Stimulated activated CD8-positive, alpha-beta memory T cell treated with anti-CD3 and anti-CD28 coated beads, Interleukin-7, amount 100 ng/mL, for 48 hours (primary cell): ENCODE measurements at places on chromosomes 3 and 15.

- DNase-seq: no peak
Measured at GRCh38 chr3:169362301-169362700, 301.2 kb downstream of the MECOM start.

DNA sequence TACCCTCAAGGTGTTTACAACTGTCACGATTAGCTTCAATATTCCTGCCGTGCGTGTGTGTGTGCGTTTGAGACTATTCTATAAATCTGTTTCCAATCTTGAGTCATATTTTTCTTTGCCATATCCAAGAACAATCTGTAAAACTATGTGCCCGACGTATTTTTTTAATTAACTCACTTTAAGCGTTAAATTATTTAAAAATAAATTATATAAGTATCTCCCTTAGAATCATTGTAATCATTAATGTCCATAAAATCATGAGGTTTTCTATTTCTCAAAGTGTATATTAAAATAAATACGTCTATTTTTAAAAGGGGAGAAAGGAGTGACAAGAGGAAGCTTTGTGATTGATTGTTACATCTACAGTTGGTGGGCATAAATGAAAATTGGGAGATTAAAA lies 2.9 kb downstream of the SETMAR start:
- DNase-seq: no peak

DNA sequence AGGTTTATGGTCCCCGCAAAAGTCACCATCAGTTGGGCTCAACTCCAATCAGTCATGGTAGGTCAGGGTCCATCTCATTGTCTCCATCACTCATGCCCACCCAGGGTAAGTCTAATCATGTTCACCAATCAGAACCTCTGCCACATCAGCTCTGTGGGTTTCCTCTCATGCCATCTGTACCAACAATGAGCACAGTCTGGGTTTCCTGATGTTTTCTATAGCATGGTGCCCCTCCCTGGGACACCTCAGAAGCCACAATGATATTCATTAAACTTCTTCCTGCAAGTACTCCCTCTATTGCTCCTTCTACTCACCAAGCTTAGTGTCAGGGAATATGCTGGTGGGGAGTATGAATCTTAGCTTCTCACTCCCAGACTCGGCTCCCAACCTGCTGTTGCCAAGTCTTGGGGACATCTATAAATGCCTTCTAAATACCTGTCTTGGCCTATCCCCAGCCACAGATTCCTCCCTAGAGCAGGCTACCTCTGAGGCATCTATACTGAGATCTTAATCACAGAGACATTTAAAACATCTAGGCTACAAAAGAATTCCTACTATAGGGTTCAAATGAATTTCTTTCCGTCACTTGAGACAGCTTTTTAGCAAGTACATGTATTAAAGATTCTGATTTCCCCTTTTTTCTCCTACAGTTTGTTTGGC lies 5.0 kb upstream of the CCR2 start:
- no peak for DNase-seq

- no peak for DNase-seq
Measured at GRCh38 chr3:137926991-137927390, 83.0 kb upstream of the CLDN18 start.

DNA sequence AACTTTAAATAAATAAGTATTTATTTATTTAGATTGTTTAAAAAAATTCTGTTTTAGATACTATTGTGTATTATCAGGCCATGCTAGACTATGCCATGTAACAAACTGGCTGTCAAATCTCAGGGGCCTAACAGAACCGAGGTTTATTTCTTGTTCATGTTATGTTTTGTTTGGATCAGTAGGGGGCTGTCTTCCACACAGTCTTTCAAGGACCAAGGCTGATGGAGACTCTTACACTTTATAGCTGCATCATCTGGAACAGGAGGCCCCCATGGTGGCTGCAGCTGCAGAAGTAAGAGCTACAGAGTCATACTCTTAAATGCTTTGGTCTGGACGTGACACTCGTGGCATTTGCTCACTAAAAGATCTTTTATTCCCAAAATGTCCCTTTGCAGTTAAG lies 33.0 kb upstream of the ARL14 start:
- DNase-seq: no peak
